CD4-positive, alpha-beta T cell treated with Interleukin-6 at 100 ng/mL for 8 hours (primary cell): ENCODE measurements at places on chromosomes 3 and 15.

DNA sequence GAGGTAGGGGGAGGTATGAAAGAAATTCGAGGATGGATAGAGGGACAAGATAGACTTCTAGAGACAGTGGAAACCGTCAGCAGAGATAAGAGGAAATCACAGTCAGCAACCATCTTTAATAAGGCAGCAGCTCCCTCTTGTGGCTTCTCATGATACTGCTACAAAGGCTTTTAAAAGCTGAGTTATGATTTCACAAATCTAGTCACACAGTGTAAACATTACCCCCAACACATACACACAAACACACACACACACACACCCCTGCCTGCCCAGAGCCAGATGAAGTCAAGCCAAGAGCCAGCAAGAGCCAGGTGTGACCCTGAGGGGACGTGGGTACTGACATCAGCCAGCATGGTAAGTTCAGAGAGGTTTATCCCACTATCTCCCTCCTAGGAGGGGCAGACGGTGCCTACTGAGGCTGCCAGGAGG lies 18.9 kb upstream of the TGM5 start:
- DNase-seq, result peak; percentile 47

DNA sequence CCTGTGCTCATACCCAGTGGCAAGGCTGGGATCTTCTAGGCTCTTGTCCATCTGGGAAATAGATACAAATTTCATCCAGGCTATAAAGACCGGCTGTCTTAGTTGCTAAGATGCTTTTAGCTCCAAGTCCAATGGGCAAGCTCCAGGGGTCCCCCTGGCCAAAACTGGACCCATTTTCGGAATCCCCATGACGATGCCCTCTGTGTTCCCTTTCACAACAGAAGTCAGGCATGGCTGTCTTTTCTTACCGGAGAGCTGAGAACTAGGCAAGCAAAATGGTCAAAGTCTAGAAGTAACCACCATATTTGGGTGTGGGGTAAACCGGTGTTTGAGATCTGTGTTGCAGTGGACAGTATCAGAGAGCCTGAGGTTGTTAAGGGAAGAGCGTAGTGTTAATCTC lies 1.0 kb downstream of the GLYCTK start:
- no peak for DNase-seq

DNA sequence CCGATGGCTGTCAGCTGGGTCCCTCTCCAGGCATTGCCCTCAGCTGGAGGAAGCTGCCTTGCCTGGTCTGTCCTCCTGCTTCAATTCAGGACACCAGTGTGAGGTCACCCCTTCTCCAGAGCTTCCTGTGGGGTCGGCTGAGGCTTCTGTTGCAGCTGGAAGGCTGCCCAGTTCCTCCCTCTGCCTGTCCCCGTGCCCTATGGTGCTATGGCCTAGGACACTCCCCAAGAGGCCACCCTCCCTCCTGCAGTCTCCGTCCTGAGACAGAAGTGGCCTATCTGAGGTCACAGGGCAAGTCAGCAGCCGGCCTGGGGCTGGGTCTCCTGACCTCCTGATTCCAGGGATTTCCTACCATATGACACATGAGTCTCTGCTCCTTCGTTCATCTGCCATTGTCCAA lies 57.9 kb downstream of the RASGRF1 start:
- DNase-seq, result no peak

DNA sequence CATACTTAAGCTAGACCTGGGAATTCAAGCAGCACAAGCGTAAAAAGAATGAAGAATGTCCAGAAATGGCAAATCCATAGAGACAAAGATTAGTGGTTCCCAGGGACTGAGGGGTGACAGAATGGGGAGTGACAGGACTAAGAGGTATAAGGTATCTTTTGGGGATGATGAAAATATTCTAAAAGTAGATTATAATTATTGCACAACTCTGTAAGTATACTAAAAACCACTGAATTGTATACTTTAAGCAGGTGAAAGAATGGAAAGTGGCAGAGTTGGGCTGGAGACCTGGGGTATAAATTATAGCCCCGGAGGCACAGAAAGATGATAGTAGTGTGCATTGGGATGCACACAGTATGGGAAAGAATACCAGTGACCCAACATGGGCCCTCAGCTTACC lies 5.6 kb downstream of the BRK1 start:
- DNase-seq, result no peak

GRCh38 chr15:94638183-94638582 lies 406.8 kb downstream of the MCTP2 start:
- DNase-seq, result no peak

DNA sequence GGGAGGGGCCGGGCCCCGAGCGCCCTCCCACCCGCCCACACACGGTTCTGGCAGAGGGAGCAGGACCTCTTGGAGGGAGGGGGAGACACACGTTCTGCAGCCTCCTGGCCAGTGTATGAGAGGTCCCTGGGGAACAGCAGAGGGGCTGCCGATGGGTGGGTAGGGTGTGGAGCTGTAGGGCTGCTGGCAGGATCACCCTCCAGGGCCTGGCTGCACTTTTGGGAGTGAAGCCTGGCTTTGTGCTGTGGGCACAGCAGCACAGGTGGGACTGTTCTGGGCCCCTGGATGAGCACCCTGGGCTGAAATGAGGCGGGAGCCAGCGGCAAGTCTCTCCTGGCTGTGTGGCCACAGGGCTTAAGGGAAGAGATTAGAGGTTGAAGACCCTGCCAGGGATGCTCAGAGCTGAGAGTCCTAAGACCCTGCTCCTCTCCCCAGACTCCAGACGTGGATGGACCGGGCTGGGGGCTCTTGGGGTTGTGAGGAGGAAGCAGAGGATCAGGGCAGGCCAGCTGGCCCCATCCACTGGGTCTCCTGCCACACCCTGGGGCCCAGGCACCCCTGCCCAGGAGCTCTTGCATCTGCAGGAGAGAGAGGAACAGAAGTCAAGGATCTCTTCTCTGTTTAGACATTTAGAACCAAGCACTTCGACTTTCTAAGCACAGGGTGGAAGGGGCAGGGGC lies 45.2 kb downstream of the RGMA start:
- DNase-seq, result no peak

GRCh38 chr15:68441045-68441743 lies 9.2 kb upstream of the ITGA11 start:
- no peak for DNase-seq

- no peak for DNase-seq
Observed at GRCh38 chr3:194572944-194573491, 60.2 kb downstream of the TMEM44 start.

DNA sequence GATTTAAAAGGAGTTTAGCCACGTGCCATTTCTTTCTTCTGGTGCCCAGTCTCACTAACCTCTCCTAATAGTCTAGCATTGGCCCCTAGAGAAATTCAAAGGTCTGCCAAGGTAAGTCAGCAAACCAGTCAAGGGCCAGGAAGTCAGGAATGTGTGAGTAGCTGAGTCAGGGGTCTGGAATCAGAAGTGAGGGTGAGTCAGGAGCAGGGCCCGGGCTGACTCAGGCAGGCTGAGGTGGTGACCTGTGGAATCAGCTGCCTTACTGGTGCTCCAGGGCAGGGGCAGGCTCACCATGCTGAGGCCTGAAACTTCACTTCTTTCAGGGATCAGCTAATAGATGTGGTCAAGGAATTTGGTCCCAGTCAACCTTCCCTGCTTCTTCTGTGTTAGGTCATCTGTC lies 105.8 kb upstream of the MYZAP start:
- DNase-seq, result no peak
